ENCODE measurements at places on chromosomes 6 and 20.

DNA sequence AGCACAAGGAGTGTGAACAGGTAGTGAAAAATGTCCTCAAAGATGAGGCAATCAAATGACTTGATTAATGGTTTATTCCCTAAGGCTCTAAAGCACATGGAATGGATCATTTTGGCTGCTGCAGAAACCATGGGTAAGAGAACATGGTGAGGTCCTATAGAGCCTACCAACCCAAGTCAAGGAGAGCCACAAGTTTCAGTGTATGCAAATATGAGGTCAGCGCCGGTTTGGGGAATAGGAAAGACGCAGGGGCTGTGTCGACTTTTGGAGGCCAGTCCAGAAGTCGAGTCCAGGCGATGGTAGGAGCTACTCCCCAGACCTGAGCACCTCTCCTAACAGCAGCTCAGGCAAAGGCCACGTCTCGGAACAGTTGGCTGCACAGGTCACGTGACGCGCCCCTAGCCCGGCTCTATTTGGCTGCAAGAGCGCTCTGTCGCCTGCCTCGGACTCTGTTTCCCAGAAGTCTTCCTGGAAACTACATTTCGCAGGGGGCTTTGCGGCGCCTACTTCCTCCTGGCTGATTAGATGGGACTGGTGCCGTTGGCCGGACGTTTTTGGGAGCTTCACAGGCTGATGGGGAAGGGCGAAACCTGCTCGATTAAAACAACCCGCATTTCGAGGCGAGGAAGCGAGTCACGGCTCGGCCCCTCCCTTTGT lies 74.4 kb upstream of the CHD6 start:
- DNase-seq = peak; percentile 62

- peak; percentile 56 for DNase-seq
Observed at GRCh38 chr6:27893836-27894807, 18.1 kb downstream of the OR2B2 start.

DNA sequence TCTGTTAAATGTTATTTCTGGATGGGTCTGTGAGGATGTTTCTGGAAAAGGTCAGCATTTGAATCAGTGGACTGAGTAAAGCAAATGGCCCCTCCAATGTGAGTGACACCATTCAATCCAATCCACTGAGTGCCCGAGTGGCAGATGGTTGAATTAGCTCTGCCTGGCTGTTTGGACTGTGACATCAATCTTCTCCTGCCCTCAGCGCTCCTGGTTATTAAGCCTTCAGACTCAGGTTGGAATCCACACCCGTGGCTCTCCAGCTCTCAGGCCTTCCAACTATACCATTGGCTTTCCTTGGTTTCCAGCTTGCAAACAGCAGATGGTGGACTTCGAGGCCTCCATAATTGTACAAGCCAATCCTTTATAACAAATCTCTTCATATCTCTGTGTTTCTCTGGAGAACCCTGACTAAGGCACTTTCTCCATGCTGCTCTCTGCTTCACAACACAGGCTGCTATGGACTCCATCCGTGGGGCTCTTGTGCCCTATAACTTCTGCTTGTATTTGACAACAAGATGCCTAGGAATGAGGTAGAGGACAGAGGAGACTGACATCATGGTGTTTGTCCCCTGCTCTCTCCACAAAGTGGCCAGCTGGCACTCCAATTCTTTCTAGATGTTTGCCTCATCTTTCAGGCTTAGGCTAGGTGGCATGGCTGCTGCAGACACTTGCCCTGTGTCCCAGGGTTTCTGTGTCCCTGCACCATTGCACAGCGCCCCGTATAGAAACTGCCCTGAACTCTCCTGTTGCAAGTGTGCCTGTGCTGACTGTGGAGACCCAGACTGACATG lies 4.8 kb upstream of the CSTL1 start:
- no peak for DNase-seq

GRCh38 chr6:117142995-117143394 lies 122.4 kb upstream of the VGLL2 start:
- no peak for DNase-seq

- DNase-seq = no peak
Observed at GRCh38 chr20:57611586-57612311, 8.5 kb downstream of the ZBP1 start.

DNA sequence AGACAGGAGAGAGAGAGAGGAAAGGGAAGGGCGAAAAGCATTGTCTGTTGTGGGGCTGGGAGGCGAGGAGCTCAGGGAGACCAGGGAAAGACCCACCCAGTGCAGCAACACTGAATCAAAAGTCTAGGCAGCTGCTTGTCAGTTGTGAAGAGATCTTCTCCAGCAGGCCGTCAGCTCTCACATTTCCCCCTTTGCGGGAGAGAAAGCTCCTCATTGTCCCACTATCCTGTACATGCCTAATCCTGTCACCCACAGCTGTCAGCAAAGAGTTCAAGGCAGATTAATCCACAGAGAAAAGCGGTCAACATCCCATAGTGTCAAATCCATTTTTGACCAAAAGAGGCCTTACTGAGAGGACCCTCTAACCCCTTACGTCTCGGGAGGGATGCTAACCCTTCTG lies 27.3 kb downstream of the RNF182 start:
- DNase-seq = no peak

DNA sequence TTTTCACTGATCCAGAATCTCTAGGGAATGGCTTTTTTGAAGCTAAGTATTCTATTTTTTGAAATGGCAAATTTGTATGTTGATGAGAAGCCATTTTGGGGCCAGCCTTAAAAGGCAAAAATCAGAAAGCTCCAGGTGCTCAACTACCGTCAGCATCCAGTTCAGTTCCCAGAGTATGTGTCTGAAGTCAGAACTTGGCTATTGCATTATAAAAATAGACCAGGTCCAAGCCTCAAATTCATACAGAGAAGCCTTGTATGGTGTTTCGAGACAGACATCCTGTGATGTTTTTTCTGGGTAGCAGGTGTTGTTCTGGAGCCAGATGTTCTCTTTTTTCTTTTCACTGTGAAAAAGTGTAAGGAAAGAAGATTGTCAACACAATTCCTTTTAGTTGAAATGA lies 68.2 kb downstream of the CCN2 start:
- DNase-seq = no peak

GRCh38 chr6:46690141-46690755 lies 2.6 kb downstream of the TDRD6 start:
- no peak for DNase-seq

GRCh38 chr6:112286010-112286409 lies 31.6 kb upstream of the LAMA4 start:
- DNase-seq = no peak

DNA sequence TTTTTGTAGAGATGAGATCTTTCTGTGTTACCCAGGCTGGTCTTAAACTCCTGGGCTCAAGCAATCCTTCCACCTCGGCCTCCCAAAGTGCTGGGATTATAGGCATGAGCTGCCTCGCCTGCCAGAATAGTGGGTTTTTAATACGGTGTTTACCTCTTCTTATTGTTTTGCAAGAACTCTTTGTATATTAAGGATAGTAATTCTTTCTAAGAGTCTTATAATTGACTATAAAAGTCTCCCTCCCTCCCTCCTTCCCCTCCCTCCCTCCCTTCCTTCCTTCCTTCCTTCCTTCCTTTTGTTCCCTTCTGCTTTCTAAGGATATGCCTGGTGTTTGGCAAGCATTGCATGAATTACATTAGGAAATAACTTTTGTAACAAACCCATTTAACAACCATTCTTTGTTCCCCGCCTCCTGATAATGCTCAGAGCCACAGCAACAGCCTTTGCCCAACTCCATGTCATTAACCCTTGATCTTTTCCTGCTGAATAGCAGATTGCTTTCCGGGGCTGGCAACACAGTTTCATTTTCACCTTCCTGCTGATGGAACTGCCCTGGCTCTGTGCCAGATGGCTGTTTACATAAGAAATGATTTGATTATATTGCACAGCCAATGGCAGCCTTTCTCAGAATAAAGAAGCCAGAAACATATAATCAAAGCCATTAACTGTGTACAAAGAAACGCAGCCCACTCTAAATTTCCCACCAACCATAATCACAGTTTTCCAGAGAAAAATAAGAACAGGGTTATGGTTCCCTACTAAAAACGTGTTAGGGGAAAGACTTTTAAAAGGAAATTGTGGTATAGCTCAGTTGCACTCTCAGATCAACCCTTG lies 143.7 kb upstream of the PTPN1 start:
- DNase-seq = no peak

DNA sequence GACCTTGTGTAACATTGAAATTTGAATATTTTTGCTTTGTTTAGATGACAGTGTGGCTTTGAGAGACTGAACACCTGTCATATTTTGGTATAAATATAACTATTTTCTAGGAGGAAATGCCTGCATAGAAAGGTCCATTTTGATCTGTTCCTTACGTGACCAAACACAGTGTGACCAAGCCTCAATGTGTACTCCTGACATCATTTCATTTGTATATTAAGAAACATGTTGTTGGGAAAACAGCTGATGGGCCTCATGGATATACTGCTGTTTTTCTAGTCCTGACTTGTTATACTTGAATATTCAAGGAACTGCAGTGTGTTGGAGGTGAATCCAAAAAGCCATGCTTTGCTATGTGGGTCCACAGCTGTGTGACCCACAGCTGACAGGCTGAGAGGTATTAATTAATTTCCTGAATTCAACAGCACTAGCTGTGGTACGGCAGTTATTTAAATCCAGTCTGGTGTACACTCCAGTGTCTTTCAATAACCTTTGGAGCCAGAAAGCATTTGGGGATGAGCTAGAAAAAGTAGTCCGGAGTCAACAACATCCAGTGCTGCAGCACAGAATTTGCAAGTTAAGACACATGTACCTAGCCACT lies 18.9 kb downstream of the NCOA7 start:
- no peak for DNase-seq

- no peak for DNase-seq
Observed at GRCh38 chr6:40437631-40438030, 149.5 kb downstream of the LRFN2 start.

DNA sequence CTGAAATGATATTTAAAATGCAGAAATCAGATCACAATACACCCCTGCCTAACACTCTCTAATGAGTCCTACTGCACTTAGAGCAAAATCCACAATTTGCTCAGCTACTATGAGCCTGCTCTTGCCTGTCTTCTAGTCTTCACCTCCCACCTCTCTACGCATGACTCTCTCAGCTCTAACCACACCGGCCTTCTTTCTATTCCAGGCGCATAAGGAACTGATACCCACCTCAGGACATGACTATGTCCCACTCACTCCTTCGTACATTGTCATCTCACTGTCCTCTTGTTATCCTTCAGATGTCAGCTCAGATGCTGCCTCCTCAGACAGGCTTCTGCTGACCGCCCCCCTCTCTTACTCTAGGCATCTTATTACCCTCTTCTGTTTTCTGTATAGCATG lies 201.0 kb upstream of the FLRT3 start:
- no peak for DNase-seq

DNA sequence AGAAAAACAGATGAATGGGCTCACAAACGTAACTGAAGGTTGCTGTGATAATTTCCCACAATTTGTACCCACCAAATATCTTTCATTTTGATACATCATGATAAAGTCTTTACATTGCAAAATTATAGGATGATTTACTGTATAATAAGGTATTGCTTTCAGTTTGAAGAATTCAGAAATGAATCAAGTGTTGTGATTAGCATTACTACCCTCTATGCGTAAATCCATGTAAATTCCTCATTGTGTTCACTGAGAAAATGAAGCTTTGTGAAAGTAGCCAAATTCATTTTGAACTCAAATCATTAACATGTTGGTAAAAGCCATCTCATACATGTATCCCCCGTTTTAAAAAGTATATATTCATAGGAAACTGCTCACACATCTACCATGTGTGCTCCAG lies 379.4 kb downstream of the ESR1 start:
- no peak for DNase-seq

DNA sequence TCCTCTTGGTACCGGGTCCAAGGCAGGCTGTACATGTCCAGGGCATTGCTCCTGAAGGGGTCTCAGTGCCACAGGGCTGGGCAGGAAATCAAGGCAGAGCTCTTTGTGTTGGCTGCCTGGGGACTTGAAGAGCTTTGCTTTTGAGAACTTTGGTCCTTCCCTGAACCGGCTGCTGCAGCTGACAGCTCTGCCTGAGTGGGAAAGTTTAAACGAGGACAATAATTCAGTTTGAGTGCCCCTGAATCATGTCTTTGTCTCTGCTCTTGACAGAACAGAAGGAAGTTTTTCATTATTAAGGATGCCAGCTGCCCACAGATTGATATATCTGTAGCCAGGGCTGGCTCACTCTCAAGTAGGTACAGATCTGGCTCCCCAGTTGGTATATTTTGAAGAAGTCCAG lies 56.1 kb downstream of the ANKRD6 start:
- DNase-seq = no peak

DNA sequence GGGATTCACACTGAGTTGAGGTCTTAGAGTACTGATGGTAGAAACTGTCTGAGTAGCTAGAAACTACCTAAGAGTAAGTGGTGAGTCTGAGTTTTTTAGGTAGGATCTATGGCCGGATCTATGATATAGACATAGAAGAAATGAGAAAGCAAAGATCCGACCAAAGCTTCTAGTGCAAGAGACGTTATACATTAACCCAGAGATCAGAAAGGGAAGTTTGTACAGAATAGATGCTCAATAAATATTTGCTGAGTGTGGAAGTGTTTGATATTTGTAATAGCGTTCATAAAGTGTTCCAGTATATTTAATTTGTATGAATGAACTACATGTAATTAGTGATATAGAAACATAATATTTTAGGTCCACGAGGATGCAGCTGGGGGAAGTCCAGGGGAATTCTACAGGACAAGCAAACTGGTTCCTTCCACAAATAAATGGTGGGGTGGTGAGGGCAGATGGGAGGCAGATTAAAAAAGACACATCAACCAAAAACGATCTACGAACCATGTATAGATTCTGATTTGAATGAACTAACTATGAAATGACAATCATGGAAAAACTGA lies 31.9 kb upstream of the JARID2 start:
- no peak for DNase-seq

GRCh38 chr20:22100686-22101085 lies 395.2 kb downstream of the PAX1 start:
- no peak for DNase-seq

DNA sequence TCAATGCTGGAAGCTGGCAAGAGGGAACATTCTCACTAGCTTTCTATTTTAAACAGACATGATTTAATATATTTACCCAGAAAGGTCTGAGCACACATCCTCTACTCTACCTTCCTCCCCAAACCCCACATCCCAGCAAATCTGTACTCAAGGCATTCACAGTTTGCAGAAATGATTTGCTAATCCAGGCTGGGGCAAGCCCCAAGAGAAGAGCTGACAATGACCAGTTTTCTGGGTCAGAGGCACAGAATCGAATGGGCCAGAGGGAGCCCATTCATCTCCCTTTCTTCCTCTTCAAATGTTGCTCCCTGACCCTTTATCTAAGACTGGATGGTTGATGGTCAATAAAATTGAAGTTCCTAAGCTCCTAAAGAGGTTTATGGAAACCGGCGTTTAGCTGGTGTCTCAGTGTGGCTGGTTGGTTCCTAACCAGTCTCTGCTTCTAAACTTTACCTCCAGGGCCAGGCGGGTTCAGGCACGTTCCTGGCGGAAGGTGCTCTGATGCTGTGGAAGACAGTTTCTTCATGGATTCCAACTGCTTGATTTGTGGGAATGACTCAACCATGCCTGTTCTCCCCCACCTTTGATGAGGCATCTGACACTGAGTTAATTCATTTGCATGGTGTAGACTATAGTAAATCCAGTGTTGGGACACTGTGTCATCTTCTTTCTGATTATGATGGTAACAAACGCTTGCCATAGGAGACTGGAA lies 96.4 kb upstream of the IYD start:
- DNase-seq = no peak

All from activated CD4-positive, alpha-beta T cell treated with anti-CD3 and anti-CD28 coated beads for 1 hour (primary cell).